RPMI7951 (cell line): ENCODE measurements at places on chromosomes 2 and 18.

- DNase-seq = no peak
Observed at GRCh38 chr18:2240311-2240705, 331.0 kb downstream of the METTL4 start.

- peak; percentile 17 for DNase-seq
Observed at GRCh38 chr2:424306-425171, 136.6 kb upstream of the ALKAL2 start.

- DNase-seq = peak; percentile 99
Observed at GRCh38 chr2:27320958-27321543, 1.8 kb downstream of the MPV17 start.

- DNase-seq = no peak
Observed at GRCh38 chr2:100726866-100727265, 93.1 kb upstream of the NPAS2 start.

DNA sequence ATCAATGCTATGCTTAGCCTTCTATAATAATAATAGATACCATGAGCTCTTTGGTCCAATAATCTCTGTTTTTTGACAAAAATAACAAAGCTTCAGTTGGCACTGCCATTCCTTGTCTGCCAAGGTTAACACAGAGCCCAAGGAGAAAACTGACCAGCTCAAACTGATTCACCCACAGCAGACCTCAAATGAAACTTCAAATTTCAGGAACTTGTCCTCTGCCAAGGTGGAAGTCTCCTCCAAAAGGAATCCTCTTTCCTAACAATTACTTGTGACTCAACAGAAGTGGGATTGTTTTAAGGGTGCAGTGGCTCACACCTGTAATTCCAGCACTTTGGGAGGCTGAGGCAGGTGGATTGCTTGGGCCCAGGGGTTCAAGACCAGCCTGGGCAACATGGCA, 12.1 kb downstream of the AAK1 start:
- no peak for DNase-seq

GRCh38 chr2:124540805-124541204, 515.7 kb downstream of the CNTNAP5 start:
- no peak for DNase-seq

DNA sequence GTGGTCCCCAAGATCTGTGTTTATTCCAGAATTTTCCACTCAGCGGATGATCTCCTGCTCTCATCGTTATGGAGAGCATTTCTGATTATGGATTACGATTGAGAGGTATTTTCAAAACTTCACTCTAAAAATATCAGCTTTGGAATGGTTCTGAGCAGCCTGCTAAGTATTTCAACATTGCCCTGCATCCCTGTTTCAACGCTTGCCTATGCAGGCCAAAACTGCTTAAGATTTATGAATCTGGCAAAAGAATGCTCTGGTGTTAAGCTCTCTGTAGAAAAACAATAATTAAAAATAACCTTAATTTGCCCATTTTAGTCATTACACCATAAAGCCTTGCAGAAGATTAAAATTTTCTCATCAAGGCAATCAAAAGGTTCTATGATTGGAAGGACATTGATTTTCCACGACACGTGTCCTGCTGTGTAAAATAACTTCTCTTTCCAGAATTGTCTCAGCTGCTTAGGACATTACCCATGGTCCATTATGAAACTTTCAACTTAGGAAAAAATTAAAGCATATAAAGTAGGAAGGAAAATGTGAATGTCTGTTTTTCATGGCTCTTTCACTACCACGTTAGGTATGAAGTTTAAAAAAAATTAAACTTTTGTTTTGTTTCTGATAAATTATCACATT, 229.9 kb downstream of the ACKR3 start:
- DNase-seq = no peak

DNA sequence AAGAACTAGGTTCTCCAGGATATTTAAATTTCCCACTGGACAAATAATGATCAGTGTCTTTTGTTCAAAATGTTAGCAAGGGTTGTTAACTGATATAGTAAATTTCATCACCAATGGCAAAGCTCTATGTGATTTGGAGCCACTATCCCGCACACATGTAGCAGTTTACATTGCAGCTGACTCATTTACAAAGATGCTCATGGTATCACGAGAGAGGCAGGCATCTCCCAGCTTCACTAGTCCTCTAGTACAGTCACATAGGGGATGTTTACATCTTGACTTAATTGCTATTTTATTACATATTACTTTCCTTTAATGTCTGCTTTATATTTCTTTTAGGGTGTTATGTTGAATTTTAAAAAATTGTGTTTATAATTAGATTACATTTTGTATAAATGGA, 30.7 kb downstream of the KCNE4 start:
- no peak for DNase-seq

GRCh38 chr2:17879913-17880274, 1.4 kb downstream of the KCNS3 start:
- no peak for DNase-seq

DNA sequence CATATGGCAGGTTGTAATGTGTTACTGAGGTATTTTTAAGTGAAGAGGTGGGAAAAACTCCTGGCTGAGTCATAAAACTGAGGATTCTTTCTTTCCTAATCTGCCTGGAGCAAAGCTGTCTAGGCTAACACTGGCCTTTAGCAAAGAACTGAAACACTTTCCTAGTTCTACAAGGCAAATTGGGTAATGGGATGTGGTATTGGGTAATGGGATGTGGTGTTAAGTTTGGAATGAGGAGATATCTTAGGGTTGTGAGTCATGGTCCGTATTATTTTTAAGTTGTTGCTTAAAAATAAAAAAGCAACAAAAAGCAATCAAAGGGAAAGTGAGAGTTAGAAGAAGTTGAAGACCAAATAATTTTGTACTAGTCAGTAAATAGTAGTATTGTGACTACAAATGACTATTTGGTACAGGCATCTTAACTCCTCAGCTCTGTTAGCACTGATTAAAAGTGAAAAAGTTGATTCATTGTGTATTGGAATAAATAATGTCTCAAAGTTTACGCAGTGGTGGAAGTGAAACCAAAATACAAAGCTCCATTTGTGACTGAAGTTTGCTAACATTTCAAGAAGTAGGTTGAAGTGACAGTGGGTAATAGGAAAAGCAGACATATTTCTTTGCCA, 216.8 kb downstream of the CAMKMT start:
- peak; percentile 71 for DNase-seq

GRCh38 chr18:77749089-77749488, 499.4 kb downstream of the GALR1 start:
- DNase-seq = no peak

DNA sequence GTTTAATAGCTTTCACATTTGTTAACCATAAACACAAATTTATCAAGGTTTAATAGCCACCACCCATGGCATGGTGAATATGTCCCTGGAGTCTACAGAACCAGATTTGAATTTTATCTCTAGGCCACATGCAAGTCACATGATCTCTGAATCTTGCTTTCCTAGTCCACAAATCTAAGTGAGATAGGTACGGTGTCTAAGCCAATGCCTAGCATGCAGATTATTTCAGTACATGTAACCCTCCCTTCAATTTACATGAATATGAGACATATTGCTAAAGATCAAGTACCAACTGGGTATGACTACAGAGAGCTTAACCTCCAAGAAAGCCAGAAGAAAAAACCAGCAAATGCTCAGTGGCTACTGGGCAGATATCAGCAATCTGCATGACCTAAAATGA, 10.0 kb downstream of the ZNF24 start:
- no peak for DNase-seq

DNA sequence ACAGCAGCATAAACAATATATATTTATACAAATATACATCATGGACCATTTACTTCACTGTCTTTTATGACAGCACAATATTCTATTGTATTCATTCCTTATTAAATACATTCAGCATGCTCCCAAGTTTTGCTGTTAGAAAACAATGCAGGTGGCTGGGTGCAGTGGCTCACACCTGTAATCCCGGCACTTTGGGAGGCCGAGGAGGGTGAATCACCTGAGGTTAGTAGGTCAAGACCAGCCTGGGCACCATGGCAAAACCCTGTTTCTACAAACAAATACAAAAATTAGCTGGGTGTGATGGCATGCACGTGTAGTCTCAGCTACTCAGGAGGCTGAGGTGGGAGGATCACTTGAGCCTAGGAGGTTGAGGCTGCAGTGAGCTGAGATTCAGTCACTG, 39.0 kb downstream of the NPC1 start:
- DNase-seq = no peak

- DNase-seq = no peak
Observed at GRCh38 chr2:97660775-97661389, 3.0 kb downstream of the ACTR1B start.

GRCh38 chr2:216156822-216157221, 47.7 kb downstream of the XRCC5 start:
- DNase-seq = no peak

DNA sequence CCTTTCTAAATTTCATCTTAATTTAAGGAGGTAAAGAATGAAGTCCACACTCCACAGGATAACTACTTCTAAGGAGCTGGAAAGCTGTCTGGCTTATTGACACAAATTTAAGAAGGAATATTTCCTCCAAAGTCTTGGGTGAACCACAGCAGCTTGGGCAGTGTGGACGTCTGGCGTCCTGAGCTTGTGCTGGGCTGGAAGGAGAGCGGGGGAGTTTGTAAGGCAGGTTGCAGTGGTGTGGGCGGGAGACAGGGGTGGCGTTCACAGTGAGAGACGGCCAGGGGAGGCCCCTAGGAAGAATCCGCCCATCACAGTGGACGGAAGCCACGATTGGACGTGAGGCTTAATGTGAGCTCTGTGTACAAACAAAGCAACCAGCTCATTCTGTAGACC, 25.7 kb downstream of the ADI1 start:
- DNase-seq = no peak

- no peak for DNase-seq
Observed at GRCh38 chr2:224190936-224191270, 151.8 kb upstream of the SERPINE2 start.
